SIG-M5 (cell line): ENCODE measurements at places on chromosomes 12 and 14.

GRCh38 chr12:130155416-130156073 is 6.7 kb upstream of the FZD10 start:
- DNase-seq: no peak

DNA sequence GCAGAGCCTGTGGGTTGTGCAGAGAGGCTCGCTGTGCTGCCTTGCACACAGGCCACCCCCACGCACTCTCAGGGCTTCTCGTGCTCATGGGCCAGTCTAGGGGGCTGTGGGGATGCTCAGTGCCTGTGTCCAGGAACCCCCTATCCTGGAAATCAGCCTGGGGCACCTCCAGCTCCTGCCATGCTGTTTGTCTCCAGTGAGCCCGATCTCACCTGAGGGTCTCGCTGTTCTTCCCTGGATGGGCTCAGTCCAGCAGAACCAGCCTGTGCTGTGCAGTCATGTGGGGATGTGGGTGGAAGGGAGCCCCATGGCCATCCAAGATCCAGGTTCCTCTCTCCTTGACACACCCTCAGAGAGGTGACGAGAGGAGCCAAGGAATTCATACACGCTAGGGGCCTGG is 26.7 kb downstream of the SERPINA1 start:
- no peak for DNase-seq

GRCh38 chr12:69966409-69966808 is 141.4 kb downstream of the MYRFL start:
- DNase-seq: no peak

DNA sequence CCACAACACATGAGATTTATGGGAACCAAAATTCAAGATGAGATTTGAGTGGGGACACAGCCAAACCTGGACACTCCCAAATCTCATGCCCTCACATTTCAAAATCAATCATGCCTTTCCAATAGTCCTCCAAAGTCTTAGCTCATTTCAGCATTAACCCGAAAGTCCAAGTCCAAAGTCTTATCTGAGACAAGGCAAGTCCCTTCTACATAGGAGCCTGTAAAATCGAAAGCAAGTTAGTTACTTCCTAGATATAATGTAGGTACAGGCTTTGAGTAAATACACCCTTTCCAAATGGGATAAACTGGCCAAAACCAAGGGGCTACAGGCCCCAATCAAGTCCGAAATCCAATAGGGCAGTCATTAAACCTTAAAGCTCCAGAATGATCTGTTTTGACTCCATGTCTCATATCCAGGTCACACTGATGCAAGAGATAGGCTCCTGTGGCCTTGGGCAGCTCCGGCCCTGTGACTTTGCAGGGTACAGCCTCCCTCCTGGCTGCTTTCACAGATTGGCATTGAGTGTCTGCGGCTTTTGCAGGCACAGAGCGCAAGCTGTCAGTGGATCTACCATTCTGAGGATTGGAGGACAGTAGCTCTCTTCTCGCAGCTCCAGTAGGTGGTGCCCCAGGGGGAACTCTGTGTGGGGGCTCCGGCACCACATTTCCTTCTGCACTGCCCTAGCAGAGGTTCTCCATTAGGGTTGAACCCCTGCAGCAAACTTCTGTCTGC is 60.1 kb downstream of the LRIG3 start:
- no peak for DNase-seq

DNA sequence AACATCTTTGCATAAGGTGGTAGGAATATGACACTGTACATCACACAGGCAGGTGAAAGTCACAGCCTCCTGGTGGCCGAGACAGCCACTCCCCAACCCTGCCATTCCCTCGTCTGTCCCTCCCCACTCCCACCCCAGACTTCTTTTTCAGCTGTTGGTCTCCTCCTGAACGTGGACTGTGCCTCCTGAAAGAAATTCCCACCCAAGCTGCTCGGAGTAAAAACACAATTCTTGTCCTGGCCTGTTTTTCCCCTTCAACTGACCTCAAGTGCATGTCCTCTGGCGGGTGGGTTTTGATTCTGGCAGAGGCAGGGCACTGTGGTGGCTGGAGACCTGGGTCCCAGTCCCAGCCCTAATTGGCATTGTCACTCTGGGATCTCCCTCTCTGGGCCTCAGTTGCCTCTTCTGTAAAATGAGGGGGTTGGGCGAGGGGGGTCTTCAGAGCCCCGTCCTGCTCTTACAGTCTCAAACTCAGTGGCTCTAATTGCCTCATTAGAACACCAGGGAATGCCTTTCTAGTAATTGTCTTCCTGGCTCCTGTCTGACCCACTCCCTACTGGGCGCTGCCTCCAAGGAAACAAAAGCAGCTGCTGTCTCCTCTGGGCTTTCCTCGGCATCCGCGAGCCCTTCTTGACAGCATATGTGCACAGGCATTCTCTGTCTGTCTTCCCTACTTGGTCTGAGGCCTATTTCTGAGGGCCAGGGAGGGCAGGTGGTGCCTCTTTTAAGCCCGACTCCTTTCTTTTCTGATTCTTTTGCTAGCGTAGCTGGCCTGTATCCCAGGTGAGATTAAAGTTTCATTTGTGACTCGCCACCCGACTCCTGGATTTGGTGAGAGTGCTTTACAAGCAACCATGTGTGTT is 186.6 kb upstream of the RMST start:
- no peak for DNase-seq

- DNase-seq: no peak
Measured at GRCh38 chr12:29799591-29799990, 15.8 kb upstream of the TMTC1 start.

GRCh38 chr12:72270246-72270645 is 1.9 kb upstream of the TRHDE start:
- DNase-seq: no peak

- DNase-seq: no peak
Measured at GRCh38 chr14:105287249-105288102, 13.3 kb downstream of the BRF1 start.

DNA sequence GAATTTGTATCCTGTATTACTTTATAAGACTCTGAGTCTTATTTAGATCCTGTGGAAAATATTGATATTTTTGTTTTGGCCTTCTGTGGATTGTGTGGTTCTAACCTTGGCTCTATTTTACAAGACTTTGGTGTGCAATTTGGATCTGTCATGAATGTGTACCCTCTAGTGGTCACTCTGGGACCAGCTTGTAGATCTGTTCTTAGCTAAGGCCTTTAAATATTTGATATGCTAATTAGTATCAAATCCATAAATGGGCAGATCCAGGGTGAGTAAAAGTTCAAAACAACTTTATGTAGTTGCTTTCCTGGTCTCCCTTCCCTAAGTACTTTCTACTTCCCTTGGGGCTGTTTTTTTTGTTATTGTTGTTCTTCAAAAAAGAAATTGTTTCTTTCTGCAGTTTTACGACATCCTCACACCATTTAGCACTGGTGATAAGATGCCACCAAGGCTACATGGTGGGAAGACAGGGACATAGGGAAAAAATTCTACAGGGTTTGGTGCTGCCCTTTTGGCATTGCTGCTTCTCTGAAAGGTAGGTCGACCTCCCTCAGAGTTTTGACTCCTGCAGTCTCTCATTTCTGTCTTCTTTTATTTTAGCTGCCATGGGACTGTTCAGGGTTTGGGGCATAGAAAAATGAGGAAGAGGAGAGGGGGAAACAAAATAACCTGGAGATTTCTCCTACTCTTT is 238.5 kb downstream of the GPHN start:
- DNase-seq: no peak

- DNase-seq: no peak
Measured at GRCh38 chr12:4779749-4780148, 59.5 kb downstream of the GALNT8 start.

GRCh38 chr12:32240162-32240561 is 133.5 kb downstream of the BICD1 start:
- DNase-seq: no peak

GRCh38 chr14:74475678-74476077 is 17.4 kb downstream of the NPC2 start:
- DNase-seq: no peak

GRCh38 chr12:85363382-85364190 is 83.6 kb downstream of the ALX1 start:
- no peak for DNase-seq

- DNase-seq: no peak
Measured at GRCh38 chr12:109709401-109709991, 4.1 kb upstream of the FAM222A start.

- DNase-seq: no peak
Measured at GRCh38 chr12:52387859-52388258, 2.4 kb upstream of the KRT84 start.

- DNase-seq: no peak
Measured at GRCh38 chr14:69287098-69288010, 27.4 kb downstream of the GALNT16 start.

GRCh38 chr12:62191491-62192179 is 68.6 kb upstream of the USP15 start:
- DNase-seq: no peak

GRCh38 chr12:100584256-100584655 is 10.8 kb downstream of the GAS2L3 start:
- no peak for DNase-seq

- no peak for DNase-seq
Measured at GRCh38 chr12:124687917-124688316, 120.5 kb upstream of the NCOR2 start.

DNA sequence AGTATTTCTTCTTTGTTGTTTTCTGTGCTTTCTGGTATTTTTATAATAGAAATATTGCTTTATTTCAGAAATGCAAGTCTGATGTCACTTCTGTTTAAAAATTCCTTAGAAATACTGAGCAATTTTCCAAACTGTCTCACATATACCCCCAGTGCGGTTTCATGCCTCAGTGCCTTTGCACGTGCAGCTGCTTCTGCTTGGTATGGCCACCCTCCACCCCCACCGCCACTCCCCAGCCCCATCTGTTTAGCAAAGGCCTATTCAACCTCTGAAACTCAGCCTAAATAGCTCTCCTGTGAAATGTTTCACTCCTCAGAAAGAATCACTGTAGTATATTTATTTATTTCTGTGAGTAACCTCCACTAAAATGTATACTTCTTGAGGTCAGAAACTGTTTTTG is 52.3 kb downstream of the PPM1H start:
- no peak for DNase-seq

GRCh38 chr14:98321841-98322240 is 950.2 kb downstream of the BCL11B start:
- no peak for DNase-seq
